Activated CD4-positive, alpha-beta T cell treated with anti-CD3 and anti-CD28 coated beads, Interleukin-2, amount 50 U/mL, for 48 hours (primary cell): ENCODE measurements at places on chromosomes 1 and 21.
A peak's percentile ranks its signal among the peaks of the same experiment; 100 is the strongest.

DNA sequence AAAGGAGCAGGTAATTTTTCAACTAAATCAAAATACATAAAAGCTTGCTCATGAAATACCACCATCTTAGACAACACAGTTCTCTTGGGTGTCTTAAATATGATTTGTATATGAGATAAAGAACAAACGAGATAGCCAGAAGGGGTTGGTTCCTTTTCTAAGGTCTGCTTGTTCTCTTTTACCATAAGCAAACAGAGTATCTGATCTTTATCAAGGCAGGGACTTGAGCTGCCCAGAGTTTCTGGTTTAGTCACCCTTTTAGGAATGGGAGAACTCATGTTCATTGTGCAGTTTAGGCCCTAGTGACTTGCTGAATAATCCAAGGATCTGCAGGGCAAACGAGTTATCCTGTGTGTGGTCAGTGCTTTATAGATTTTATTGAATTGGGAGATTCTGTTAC is 3.0 kb upstream of the SUCO start:
- DNase-seq = no peak

DNA sequence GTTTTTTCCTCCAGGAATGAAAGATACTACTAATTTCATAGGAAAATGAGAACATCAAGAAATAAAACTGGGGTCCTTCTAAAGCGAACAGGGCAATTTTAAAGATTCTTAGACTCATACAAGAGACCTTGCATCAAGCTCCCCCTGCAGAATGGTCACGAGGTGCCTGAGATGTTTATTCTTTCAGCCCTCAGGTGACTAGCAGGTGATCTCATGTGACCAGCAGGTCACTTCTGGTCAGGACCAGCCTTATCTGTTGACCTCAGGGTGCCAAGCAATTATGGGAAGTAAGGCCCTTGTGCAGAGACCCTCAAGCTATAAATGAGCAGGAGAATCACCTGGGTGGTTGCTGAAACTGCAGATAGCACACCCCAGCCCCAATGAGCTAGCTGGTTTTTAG is 20.6 kb upstream of the TMEM51 start:
- DNase-seq = no peak

GRCh38 chr1:243930822-243931671 is 81.0 kb upstream of the AKT3 start:
- DNase-seq = no peak

GRCh38 chr1:64539781-64540218 is 69.9 kb downstream of the CACHD1 start:
- no peak for DNase-seq

DNA sequence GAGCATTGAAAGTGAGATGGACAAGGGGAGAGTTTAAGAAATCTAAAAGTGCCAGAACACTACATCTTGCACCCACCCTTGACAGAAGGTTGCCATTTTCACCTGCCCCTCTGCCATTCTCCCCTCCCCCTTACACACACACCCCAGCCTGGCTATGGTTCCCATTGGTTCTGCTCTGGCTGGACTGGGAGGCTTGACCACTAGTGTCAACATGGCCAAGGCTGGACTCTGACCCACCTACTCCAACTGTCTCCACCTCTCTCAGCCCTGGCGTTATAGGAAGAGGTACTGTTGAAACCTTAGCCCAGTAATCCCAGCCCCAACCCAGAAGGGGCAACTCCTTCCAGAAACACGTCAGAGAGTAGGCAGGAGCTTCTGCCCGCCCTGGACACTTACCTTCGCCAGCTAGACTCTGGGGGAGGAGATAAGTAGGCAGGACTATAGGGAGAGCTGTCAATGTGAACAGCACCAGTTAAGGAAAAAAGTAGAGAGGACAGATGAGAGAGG is 4.5 kb downstream of the CRTC2 start:
- DNase-seq = no peak

GRCh38 chr1:189682591-189682990 is 795.1 kb downstream of the BRINP3 start:
- no peak for DNase-seq

GRCh38 chr1:55974714-55975441 is 604.5 kb downstream of the PLPP3 start:
- DNase-seq = no peak

DNA sequence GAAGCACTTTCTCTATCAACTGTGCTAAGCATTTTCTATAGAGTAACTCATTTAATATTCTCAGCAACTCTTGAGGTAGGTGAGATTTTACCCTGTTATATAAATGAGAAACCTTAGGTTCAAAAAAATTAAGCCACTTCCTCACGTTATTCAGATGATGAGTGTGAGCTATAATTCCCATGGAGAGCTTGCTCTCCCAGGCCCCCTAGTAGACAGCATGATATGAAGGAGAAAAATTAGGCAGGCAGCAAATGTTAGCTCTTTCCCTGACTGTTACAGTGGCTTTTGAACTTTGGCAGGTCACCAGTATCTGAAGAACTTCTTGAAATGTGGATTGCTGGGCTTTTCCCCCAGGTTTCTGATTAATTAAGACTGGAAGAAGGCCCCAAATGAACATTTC is 753.1 kb downstream of the NCAM2 start:
- DNase-seq = no peak

GRCh38 chr1:89978755-89979154 is 16.2 kb upstream of the ZNF326 start:
- DNase-seq = no peak

DNA sequence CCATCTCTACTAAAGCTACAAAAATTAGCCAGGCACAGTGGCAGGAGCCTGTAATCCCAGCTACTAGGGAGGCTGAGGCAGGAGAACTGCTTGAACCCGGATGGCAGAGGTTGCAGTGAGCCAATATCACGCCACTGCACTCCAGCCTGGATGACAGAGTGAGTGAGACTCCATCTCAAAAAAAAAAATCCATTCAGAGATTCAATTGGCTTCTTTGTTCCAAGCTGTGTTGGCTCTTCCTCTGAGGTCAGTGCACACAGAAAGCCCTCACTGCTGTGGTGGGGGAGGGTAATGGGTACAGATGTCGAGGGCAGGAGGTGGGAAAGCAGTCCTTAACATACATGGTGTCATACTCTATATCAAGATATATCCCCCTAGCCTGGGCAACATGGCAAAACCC is 14.7 kb downstream of the TIE1 start:
- DNase-seq = no peak

GRCh38 chr21:46637952-46638746 is 2.7 kb downstream of the PRMT2 start:
- no peak for DNase-seq

DNA sequence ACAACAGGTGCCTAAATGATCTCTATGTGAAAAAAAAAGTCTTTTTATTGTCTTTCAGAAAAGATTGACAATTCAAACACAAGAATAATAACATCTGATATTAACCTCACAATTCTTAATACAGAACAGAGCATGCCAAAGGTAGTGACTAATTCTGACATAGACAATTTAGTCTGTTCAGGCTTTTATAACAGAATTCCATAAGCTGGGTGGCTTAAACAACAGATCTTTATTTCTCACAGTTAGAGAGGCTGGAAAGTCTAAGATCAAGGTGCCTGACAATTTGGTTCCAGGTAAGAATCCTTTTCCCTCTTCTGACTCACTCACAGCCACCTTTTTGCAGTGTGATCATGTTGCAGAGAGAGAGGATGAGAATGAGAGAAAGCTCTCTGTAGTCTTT is 27.0 kb downstream of the DPYD start:
- DNase-seq = no peak

DNA sequence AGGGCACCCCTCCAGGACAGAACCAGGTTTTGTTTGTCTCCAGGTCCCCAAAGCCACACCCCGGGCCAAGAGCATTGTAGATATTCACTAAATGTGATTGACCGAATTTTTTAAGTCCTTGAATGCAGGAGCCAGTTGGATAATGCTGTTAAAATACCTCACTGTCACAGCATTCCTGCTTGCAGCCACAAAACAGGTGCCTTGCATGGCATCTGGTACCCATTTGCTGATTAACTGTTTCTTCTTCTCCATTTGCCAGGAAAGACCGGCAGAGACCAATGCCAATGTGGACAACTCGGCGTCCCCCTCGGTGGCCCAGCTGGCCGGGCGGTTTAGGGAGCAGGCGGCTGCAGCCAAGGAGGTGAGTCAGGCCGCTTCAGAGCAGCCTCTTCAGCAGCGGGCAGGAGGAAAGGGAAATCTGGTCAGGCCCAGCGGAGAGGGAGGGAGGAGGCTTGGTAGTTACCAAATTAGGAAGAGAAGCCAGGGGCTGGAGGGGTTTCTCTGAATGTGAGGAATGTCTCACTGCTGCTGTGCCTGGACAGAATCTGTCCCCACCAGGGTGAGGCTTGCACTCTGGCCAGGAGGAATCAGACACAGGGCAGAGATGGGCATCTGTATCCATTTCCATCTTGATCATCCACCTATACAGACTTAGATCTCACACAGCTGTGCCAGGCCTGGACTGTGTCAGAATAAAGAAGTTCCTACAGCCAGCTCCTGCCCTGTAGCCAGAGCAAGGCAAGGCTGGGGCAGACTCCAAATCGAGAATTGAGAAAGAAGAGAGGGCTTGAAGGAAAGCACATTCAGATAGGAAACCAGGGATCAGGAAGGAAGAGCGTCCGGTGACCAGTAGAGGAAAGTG is 37.9 kb upstream of the MPZL1 start:
- no peak for DNase-seq

DNA sequence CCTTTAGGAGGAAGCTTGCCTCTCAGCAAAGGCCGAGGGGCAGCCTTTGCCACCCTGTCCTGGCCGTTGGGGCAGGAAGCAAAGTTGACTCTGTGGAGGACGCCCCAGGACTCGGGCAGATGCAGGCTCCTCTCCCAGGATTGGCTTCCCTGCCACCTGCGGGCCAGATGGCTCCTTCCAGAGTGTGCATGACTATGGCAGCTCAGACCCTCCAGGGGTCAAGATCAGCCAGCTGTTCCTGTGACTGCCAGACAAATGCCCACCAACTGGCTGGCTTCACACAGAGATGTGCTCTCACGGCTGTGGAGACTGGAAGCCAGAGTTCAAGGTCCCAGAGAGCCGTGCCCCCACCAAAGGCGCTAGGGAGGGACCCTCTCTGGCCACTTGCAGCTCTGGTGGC is 87.0 kb upstream of the VAMP3 start:
- DNase-seq = no peak

GRCh38 chr21:44926331-44927101 is 5.8 kb upstream of the ITGB2 start:
- peak; percentile 51 for DNase-seq

DNA sequence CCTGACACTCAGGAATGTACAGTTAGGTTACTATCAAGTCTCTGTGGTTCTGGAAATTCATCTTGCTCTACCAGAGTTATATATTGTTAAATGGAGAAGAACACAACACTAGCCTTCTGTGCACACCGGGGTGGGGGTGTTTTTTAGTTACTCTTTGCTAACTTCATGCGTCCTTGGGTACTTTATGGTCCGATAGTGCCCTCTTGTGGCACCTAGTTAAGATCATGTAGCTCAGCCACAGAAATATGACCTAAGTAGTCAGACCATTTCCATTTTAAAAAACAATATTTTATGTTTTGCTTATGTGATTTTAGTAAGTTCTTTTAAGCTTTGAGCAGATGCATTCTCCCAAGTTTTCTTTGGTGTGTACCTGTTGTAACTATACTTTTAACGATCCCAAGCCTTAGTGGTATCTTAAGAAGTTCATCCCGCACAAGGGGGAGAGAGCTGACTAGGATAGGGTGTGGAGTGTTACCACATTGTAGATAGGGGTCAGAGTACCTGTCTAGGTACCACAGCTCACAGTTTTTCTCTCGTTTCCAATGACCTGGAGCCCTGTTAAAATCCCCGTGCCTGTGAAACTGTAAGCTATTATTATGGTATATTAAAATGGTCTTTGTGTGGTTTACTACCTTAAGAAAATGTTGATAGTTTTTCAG is 20.6 kb upstream of the SH3D21 start:
- peak; percentile 45 for DNase-seq

- no peak for DNase-seq
These were observed 680.8 kb downstream of the MATN1 start for GRCh38 chr1:30042438-30043147.

DNA sequence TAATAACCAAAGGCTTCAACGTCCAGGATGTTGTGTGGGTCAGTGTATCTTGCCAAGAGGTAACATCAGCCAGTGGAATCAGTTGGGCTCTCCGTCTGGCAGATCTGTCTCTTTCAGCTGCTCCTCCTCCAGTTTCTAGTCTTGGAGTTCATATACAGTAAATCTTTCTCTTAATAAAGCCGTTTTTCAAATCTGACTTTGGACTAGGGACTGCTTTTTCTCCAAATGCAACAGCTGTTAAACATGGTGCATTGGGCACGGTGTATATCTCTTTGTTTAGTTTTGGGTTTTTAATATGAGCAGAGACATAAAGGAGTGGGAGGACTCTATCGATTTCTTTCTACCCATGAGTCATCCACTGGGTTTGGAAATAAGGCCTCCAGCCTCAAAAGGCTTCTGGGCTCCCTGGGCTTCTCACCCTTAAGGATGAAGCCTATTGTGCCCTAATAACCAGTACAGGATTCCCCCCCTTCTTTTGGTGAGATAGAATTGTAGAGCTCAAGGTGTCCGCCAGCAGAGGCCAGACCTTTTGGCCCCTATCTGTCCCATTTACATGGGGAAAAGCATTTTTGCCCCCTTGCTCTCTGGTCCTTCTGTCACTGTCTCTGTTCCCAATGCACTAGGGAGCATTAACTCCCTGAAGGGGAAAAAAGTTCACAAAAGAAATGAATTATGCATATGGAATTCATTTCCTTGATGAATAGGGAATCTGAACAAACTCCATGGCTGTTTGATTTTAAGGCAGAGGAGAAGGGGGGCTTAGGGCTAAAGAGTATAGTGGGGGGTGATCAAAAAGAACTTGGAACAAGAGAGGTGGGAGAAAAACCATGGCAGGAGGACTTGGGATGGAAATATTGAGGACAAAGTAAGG is 86.0 kb downstream of the PBX1 start:
- DNase-seq = no peak

GRCh38 chr1:103917795-103918194 is 168.1 kb downstream of the AMY1C start:
- DNase-seq = no peak

- peak; percentile 67 for DNase-seq
These were observed at the start of gene GLIS1 for GRCh38 chr1:53739109-53739681. Gene GLIS1, minus strand, starts transcription at chr1:53739164. Its CDS starts 1,100 bp downstream, at chr1:53738064.

- no peak for DNase-seq
These were observed 77.6 kb downstream of the EVI5 start for GRCh38 chr1:92707292-92707691.

- no peak for DNase-seq
These were observed 42.9 kb upstream of the RRP15 start for GRCh38 chr1:218242171-218242570.

DNA sequence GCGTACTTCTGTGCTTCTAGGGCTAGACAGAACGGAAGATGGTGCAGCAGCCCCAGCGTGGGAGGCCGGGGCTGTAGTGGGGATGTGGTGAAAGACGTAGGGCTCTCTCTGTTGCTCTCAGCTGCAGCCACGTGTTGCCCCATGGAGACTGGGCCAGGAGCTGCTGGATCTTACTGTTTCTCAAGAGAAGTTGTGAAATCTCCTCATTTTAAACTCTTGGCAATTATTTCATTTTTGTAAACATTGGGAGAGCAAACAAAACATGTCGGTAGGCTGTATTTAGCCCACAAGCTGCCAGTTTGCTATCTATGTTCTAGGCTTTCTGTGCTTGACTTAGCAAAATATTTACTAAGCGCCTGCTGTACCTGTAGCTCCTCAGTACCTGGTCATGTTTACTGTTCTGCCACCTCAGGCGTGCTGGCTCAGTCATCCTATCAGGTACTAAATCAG is 15.9 kb upstream of the ELOA start:
- DNase-seq = no peak
